Cerebellum (tissue), 4 donors: ENCODE measurements at places on chromosomes 16 and 17. TPM values are rescaled to one million over a fixed set of nuclear protein-coding genes. Genes with fewer than 3 reads are reported as not detected.
A peak's percentile ranks its signal among the peaks of the same experiment; 100 is the strongest.

ENPP7 gene
- not detected for total RNA-seq

COX11 gene
- total RNA-seq, result 75.5 TPM

- DNase-seq, result no peak
Measured at GRCh38 chr17:48330421-48330820, 99.6 kb downstream of the SKAP1 start.

GRCh38 chr17:44235583-44235936, 16.1 kb upstream of the UBTF start:
- no peak for DNase-seq

DNA sequence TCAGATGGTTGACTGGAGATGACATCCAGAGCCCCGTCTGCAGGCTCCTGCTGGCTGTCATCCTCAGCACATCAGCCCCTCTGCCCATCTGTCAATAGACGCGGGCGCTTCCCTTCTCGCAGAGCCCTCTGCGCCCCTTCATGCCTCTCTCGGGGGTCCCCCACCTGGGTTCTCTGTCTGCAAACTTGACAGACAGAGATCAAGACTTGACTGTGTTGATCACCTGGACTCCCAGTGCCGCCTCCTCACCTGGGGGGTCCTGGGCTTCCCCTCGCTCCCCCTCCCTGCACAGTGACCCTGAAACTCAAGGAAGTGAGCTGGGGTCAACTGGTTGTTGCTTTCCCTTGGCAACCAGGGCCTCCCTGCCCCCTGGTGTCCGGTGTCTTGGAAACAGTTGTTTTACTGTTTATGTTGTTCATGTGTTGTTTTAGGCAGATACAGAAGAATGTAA, 31.9 kb downstream of the RNF213 start:
- no peak for DNase-seq

GRCh38 chr17:42321555-42321954, 33.3 kb downstream of the STAT5A start:
- DNase-seq, result peak; percentile 80

PRKCB gene
- 109 TPM for total RNA-seq

DNA sequence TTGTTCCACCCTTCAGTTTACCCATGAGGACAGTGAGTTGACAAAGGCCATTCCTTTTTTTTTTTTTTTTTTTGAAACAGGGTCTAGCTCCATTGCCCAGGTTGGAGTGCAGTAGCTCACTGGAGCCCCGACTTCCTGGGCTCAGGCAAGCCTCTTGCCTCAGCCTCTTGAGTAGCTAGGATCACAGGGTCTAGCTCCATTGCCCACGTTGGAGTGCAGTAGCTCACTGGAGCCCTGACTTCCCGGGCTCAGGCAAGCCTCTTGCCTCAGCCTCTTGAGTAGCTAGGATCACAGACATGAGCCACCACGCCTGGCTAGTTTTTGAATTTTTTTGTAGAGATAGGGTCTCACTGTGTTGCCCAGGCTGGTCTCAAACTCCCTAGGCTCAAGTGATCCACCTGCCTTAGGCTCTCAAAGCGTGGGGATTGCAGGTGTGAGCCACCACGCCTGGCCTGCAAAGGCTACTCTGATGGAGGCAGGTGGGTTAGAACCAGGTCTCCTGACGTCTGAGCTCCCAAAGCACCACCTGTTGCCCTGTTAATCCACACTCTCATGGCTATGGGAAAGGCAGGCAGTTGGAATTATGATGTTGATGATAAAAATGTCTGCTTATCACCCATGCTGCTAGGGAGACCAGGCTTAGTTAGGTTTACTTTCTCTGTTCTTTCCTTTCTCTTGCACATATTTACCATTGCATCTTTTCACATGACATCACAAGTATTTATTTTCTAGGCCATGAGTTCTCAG, 65.2 kb downstream of the KSR1 start:
- DNase-seq, result no peak

ANKS3 gene
- 29.1 TPM for total RNA-seq

GRCh38 chr16:87324411-87325275, 7.5 kb upstream of the C16orf95 start:
- peak; percentile 82 for DNase-seq

DNA sequence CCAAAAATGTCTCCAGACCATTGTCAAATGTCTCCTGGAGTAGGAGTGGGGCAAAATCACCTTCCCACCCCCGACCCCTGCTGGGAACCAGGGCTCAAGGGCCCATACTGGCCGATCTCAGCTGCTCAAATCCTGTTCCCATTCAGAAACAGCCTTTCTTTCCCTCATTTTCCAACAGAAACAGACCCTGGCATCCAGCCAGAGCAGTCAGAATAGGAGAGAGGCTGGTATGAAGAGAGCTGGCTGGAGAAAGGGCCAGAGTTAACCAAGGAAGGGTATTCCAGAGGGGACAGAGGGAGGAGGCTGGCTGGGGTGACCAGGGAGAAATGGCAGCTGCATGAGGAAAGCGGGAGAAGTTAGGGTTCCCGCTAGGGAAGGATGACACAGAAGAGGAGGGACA, 199.1 kb downstream of the XYLT1 start:
- peak; percentile 5 for DNase-seq

HOXB6 gene
- not detected for total RNA-seq

GRCh38 chr17:39081851-39082250, 69.6 kb downstream of the PLXDC1 start:
- DNase-seq, result no peak

DNA sequence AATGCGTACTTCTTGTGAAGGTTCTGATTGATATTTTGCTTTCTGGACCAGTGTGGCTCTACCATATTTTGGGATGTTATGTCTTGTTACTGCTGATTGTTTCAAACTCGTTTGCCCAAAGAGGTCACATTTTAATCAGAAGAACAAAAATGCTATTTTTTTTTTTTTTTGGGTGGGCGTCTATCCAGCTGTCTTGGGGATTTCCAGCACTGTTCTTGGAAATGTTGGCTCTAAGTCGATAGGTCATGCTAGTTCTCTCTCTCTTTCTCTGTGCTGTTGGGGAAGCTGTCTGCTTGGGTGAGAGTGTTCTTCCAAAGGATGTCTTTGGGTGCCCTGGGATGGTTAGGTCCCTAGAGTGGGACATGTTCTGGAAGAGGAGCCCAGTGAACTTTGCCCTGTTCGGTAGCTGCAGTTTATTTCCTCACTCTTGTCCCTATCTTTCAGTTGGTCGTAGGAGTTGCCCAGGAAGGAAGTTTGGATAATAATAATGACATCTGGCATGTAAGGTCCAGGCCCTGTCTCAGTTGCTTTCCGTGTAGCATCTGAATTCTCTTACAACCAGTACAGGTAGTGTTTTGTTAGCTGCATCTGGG, 2.9 kb downstream of the IRF8 start:
- DNase-seq, result no peak

CLEC10A gene
- not detected for total RNA-seq

DNA sequence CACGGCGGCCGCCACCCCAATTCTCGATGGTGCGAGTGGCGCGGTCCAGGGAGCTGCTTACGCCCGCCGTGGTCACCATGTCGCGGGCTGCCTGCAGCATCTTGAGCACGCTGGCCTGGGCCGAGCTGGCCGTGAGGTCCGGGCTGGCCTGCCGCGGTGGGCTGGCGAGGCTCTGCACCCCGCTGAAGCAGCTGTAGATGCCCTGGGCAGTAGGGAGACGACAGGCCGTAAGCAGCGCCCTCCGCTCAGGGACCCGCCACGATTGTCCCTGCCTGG, 16.4 kb downstream of the GRIN2C start:
- no peak for DNase-seq

DNA sequence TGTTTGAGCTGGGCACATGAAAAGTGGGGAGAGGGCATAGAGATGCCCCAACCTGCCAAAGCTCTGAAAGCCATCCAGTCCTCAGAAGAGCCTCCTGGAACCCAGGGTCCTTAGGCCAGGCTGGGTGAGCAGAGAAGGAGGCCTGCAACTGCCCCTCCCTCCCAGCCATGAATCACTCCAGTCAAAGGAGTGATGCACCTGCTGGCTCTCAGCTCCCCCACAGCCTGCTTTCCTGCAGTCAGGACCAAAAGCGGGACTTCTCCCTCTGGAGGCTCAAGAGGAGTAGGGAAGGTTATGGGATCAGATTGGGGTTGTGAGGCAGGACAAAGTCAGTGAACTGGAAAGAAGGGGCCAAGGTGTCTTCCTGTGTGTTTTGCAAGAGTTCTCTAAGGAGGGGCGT, 145.6 kb downstream of the TMEM132E start:
- DNase-seq, result no peak

GRCh38 chr17:27496005-27496404, 39.8 kb downstream of the KSR1 start:
- DNase-seq, result no peak

GRCh38 chr17:48054238-48055185, 6.4 kb downstream of the NFE2L1 start:
- DNase-seq, result peak; percentile 90

CLEC18B gene
- 12.2 TPM for total RNA-seq

DNA sequence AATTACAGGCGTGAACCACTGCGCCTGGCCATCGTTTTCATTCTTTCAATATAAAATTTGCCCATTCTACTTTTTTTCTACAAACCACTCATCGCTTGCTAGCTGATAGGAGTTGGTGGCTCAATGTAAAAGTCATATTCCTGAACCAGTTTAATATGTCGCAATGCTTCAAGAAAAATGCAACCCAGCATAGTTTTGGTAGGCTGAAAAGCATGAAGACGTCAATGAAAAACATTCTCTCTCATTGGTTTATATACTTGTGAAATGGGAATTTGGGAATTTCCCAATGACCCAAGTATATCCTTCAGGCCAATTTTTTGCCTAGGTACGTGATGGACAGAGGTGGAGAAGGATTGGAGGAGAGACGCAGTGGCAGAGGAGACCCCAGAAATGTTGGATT, 26.9 kb downstream of the USP43 start:
- no peak for DNase-seq

GRCh38 chr17:65055708-65056638, 567 bp downstream of the GNA13 start:
- DNase-seq, result peak; percentile 52

NHLRC4 gene
- 0.27 TPM for total RNA-seq

EME2 gene
- 11.6 TPM for total RNA-seq

- no peak for DNase-seq
Measured at GRCh38 chr16:19389246-19389645, 28.4 kb upstream of the TMC5 start.

- no peak for DNase-seq
Measured at GRCh38 chr17:79478051-79478461, 132.8 kb downstream of the RBFOX3 start.

HEATR9 gene
- not detected for total RNA-seq

- DNase-seq, result no peak
Measured at GRCh38 chr17:31724026-31724425, 135.0 kb downstream of the COPRS start.

DNA sequence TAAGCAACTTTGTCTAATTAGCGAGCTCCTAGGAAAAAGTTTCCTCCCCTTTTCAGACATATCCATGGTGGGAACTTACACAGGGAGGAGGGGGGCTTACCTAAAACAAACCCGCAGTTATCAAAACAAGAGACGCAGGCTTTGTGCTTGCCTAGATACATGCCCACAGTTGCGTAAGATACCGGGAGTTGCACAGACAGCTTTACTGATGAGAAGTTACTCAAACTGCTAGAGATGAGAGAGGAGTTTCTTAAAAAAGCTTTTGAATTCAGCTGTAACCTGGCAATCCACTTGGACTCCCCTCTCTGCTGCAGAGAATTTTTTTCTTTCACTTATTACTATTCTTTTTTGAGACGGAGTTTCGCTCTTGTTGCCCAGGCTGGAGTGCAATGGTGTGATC, 6.8 kb upstream of the ZP2 start:
- no peak for DNase-seq

DNA sequence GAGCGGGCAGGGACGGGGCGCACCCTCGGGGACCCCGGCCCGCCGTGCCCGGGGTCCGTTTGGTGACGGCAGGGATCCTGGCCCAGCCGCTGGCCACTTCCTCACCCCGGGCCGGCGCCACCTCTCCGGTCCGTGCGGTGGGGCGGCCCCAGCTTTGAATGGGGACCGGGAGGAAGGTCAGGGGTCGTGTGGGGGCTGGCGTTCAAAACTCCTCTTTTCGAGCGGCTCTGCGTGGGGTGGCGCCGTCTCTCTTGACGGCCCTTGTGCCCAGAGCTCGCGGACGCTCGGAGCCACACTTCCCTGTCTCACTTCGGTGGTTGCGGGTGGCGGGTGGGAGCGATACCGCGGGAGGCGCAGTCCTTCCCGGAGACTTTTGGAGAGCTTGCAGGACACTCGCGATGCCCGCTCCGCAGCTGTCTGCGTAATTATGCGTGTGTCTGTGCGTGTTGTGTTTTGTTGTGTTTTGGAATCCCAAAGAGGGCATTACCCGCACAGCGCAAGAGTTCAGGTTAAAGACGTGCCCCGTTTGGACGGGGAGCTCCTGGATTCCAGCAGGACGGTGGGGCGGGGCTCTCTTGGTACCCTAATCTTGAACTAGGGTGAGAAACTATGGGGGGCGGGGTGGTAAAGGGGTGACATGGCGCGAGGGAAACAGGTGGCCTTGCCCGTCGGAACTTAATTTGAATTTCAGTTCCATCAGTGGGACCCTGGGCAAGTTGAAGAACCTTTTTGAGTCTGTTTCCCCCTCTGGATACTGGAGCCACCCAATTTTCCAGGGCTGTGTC, 637 bp downstream of the PLCG2 start:
- no peak for DNase-seq

- no peak for DNase-seq
Measured at GRCh38 chr16:30764816-30765465, 2.8 kb downstream of the RNF40 start.

KCNJ16 gene
- total RNA-seq, result 9.1 TPM

P2RX1 gene
- 0.27 TPM for total RNA-seq

DNA sequence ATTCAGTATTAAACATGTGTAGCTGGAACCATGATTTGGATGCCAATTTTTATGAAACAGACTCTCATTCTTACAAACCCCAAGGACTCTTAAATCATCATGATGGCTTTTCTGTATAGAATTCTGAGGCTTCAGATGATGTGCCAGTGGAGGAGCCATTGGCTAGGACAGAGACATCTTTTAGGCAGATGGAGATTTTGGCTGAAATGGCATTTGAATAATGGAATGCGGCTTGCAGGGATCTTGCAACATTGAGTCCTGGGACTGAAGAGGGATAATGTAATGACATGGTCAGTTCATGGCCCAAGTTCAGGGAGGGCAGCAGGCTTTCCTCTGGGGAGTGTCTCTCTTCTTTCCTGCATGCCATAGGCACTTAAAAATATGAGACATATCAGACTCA, 172.4 kb downstream of the ABCA8 start:
- DNase-seq, result no peak

LDHD gene
- total RNA-seq, result 1.00 TPM

SLC43A2 gene
- total RNA-seq, result 18.0 TPM

HOXB7 gene
- total RNA-seq, result not detected

DNA sequence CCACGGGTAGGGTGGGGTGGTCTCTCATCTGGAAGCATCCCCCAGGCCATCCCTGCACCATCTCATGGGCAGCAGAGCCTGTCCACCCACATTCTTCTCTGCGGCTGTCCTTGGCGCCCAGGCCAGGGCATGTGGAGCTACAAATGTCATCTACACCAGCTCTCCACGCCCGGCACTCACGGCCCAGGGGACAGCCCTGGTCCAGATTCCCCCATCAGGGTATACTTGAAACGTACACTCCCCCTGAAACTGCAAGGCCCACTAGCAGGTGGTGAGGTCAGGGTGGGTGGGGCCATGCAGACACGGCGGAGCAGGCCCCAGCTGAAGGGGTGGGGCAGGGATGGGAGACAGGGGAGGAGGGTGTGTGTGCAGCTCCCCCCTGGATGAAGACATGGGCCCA, 3.2 kb upstream of the SOX8 start:
- DNase-seq, result no peak

HSD11B2 gene
- 11.4 TPM for total RNA-seq
